ENCODE measurements at places on chromosomes 3 and 15.

- no peak for DNase-seq
Measured at GRCh38 chr15:88932271-88932874, 19.2 kb upstream of the MFGE8 start.

DNA sequence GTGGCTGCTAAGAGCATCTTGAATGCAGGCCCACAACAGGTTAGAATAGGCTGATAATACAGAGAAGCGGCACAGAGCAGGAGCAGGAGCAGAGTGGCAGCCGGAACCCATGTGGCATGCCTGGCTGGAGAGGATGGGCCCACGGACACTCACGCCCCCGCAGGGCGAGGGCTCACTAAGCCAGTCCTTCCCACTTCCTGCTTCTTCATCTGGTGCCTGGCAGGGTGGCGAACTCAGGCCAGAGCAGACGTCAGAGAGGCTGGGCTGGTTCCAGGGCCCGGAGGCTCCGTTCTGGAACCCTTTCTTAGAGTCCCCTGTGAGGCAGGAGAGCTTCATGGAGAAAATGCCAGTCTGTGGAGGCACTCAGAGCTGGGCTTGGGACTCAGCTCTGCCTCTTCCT is 195.1 kb downstream of the NTRK3 start:
- DNase-seq = no peak

DNA sequence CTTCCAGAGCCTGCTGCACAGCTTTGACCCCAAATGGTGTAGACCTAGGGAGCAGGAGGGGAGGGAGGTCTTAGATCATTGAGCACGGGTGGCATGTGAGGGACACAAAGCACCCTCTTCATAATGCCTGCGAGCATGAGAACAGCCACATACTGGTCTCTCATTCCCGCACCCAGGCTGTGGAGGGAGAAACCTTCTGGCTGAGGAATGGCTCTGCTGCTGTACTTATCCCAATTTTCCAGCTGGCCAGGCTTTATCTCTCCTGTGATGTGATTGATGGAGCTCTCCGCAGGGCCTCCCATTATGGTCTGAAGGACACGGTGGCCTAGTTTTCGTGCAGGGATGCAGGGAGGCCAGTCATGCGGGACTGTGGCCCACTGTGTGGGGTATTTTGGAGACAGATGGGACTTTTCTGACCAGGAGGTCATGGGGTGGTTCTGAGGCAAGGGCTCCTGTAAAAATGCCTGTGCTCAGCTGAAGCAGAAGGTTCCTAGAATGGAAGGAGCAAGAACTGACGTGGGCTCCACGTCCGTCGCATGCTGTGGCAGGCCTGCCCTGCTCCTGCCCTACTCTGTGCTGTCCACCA is 251.5 kb downstream of the PLCL2 start:
- no peak for DNase-seq

- no peak for DNase-seq
Measured at GRCh38 chr15:51401872-51402517, 60.5 kb downstream of the GLDN start.

- no peak for DNase-seq
Measured at GRCh38 chr15:78642331-78642730, 1.3 kb upstream of the CHRNB4 start.

GRCh38 chr3:190048932-190049441 is 71.7 kb downstream of the P3H2 start:
- no peak for DNase-seq

DNA sequence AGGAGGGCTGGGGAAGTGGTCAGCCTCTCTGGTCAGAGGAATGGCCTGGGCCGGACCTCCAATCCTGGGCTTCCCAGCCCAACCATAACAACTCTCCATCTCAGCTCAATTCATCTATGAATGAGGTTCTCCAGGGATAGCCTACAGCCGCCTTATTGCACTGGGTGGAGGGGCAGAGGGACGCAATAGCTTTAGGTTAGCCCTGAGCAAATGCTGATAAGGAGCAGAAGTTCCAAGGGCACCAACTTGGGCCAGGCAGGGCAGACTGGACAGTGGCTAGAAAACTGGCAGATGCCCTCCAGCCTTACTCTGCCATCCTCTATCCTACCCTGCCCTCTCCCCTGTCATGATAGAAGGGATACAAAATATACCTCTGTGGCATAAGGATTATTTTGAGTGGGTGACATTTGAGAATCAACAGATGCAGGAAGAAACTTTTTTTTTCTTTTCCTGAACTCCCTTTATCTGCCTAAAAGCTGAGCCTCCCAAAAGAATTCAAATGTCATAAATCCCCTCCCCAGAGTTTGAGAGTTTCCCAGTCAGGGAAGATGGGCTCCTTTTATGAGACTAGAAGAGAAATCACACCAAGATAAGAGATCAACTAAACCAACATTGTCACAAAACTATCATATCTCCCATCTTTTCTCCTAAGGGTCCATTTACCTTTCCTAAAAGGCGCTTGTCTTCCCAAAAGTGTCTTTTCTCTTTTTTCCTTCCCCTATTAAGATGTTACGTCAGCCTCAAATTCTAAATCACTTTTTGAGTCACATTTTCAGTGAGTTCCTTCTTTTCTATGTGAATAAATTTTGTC is 40.4 kb upstream of the C15orf39 start:
- no peak for DNase-seq

GRCh38 chr3:126858887-126859286 is 124.0 kb upstream of the PLXNA1 start:
- DNase-seq = no peak

GRCh38 chr3:41848753-41849574 is 112.9 kb downstream of the ULK4 start:
- DNase-seq = no peak

DNA sequence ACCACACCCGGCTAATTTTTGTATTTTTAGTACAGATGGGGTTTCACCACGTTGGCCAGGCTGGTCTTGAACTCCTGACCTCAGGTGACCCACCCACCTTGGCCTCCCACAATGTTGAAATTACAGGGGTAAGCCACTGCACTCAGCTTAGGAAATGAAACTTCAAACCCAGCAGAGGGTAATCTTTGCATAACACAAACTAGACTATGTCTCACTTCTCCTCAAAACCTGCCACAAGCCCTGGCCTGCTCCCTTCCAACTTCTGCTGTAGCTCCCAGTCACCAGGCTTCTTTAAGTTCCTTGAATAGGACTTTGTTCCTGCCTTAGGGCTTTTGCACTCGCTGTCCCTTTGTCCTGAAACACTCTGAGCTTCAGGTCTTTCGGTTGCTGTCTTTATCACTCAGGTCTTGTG is 39.2 kb upstream of the SEMA4B start:
- no peak for DNase-seq

DNA sequence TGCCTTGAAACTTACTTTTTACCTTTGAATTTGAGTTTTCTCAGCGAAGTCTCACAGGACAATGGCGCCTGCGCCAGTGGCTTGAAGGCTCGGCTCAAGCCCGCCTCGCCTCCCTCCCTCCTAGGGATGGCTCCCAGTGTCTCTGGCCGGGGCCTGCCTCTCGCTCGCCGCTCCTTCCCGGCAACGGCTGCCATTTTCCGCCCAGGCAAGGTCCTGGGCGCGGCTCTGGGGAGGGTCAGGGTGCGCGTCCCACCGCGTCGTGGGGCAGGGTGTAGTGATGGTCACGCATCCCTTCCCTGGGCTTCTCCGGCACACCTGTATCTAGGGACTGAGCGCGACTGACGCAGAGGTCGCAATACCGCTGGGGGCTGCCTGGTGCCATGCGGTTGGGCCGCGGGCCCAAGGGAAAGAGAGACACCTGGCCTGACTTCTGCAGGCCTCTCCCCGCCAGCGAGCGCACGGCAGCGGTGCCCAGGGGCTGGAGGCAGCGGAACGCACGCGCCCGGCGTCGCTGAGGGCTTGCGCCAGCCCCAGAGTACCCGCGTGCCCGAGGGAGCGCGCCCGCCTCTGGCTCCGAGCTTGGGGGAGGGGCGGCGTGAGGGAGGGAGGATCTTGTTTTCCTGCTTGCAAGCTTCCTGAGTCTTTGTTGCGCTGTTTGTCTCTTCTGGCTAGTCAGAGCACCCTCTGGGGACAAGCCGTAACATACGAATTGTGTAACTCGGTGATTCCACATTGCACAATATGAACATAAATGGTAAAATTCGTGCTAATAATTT is 20.7 kb upstream of the FEM1B start:
- DNase-seq = peak; percentile 72

DNA sequence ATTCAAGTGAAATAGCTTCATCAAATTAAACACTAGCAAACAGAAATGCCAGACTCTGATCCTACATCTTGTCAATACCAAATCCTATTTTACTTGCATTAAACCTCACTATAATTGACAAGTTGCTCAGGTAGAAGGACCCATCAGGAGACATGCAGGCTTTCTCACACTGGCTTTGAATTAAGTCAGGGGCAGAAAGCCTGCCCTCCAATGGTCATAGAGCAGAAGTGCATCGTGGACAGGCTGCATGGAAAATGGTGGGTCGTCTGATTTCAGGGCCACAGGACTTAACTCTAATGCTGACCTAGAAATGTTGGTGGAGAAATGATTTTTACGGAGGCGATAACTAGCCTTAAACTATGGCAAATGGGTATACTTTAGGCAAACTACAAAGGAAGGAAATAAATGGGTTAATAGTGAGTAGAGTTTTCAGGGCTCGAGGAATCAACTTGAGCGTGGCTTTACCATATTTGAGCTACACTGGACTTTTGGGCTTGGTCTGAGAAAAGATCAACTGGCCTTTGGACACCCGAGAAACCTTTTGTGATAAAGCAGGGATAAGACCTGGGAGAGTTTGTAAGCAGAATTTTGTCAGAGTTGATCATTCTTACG is 283.9 kb downstream of the GRM7 start:
- no peak for DNase-seq

DNA sequence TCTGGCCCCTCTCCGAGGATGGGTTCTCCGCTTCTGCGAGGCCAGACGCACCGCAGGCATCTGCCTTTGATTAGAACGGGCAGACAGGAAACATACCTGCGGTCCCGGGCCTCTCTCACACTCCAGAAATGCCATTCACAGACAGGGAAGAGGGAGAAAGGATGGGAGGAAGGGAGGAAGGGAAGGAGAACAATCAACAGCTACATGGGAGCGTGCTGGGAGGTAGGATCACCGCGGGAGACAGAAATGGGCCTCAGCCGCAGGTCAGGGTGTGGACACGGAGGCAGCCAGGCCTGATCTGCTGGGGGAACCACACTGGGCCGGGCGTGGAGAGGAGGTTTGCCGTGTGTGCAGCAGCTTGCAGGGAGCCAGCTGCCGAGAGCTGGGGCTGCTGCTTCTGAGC is 90.7 kb upstream of the RGMA start:
- no peak for DNase-seq

DNA sequence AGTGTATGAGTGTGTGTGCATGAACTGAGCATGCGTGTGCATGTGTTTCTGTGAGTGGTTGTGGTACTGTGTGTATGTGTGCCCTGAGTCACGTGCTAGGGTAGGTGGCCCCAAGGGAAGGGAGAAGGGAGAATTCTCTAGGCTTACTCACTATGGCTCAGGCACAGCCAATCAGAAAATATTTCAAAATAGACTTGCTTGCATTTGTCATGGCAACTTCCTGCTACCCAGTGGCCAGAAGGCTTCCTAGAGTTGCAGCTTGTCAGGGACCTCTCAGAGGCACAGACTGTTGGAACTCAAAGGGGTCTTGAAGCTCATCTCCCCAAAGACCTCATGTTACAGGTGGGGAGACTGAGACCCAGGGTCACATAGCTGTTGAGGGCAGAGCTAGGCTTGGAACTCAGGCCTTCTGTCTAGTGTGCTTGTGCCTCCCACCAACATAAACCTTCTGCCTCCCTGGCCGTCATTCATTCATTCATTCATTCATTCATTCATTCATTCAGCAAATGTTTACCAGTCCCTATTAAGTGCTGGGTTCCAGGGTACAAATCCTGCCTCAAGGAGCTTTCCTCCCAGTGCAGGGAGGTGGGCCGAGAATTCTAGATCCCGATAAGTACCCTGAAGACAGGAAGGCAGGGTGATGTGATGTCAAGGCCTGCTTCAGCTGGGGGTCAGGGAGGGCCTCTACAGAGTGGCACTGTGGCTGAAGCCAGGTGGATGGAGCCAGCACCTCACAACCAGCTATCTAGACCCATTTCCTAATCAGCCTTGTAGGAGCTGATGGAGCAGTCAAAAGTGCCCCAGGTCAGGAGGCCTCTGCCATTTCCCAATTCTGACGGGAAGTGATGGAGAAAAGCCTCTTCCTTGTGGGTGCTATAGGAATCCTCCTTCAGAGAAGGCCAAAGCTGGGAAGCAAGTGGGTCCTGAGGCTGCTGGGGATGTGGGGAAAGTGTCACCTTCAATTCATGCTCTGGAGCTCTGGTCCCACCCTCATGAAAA is 10.9 kb upstream of the RFT1 start:
- no peak for DNase-seq

GRCh38 chr3:146540978-146541377 is 3.4 kb downstream of the PLSCR1 start:
- DNase-seq = no peak

- no peak for DNase-seq
Measured at GRCh38 chr15:73474785-73475184, 31.8 kb downstream of the REC114 start.

- no peak for DNase-seq
Measured at GRCh38 chr3:12995389-12996180, 77.6 kb downstream of the IQSEC1 start.

- DNase-seq = no peak
Measured at GRCh38 chr3:194624956-194625355, 8.3 kb downstream of the TMEM44 start.

DNA sequence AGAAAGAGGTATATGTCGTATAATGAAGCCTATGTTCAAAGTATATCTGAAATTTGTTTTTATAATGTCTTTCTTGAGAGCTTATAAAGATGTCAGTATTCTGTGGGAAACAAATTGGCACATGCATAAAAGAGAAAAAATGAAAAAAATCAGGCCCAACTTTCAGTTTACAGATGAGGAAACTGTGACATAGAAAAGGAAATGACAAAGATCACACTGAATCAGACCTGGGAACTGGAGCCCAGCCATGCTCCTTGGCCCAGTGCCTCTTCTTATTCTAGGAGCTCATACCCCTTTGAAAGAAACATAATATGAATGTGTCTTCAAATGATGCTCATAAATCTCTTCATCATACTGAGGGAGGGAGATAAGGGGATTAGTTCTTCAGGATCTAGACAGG is 48.4 kb downstream of the TMEM44 start:
- DNase-seq = no peak

GRCh38 chr3:191339316-191339917 is 9.1 kb upstream of the UTS2B start:
- DNase-seq = no peak

GRCh38 chr3:16186565-16186964 is 12.1 kb downstream of the GALNT15 start:
- no peak for DNase-seq
